Bronchial epithelial cell (primary cell): ENCODE measurements at places on chromosomes 3 and 15.

DNA sequence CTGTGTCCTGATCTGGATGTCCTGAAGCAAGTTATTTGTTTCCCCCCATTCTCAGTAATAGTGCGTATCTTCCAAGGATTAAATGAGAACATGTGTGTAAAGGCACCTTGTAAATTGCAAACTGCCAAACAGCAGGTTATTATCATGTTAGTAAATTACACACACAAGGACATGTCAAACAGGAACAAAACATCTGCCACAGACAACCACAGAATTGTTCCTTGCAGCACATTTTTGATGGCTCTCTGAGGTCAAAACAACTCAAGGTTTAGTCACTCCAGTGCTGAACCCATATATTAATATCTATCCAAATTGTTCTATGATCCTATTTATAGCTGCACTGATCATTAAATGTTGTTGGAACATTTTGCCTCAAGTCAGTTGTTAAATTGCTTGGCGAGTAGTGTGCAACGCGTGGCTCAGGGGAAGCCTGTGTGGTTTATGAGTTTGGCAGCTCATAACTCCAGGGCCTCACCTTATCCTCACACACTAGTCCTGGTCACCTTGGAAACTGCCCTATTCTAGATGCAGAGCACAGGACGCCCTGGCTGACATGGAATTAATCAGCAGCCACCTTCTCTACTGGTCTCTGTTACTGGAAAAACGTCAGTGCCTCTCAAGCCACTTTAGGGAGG is 46.3 kb upstream of the CDV3 start:
- DNase-seq, result no peak

GRCh38 chr3:62600033-62600432 is 226.7 kb upstream of the FEZF2 start:
- DNase-seq, result no peak

GRCh38 chr3:184355261-184356040 is 6.0 kb downstream of the CLCN2 start:
- no peak for DNase-seq

- DNase-seq, result no peak
These were observed 13.2 kb downstream of the CCR5 start for GRCh38 chr3:46383951-46384330.
